Omental fat pad (tissue), 4 donors: ENCODE measurements at places on chromosomes 2 and 18.

GRCh38 chr2:236986524-236987330 lies 99.0 kb upstream of the COPS8 start:
- no peak for DNase-seq

- no peak for DNase-seq
Measured at GRCh38 chr2:112718863-112719370, 1.9 kb upstream of the NT5DC4 start.

- no peak for DNase-seq
Measured at GRCh38 chr2:8575834-8576423, 105.9 kb upstream of the ID2 start.

DNA sequence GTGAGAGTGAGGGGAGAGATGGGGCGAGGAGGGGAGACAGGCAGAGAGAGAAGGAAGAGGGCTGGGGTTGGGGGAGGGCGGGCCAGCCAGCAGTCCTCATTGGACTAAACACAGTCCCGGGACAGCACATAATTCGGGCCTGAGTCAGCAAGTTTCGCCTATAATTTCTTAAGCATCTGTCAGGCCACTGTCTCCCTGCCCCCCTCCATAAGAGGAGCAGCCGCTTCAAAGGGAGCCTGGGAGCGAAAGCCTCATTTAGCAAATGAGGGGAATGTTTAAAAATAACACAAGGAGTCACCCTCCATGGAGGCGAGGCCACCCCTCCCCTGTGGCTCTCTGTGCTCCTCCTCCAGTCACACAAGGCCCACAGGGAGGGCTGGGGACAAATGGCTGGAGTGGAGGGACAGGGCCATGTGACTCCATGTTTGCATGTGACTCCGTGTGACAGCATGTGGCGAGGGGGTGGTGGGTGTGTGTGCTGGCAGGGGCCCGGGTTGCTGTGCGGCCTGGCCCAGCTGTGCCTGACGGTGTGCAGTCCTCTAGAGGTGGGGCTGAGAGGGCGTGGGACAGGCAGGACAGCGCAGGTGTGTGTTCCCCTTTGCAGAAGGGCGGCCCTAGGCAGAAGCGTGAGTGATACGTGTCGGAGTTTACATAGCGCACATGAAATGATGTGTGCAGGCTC lies 162.4 kb downstream of the CELF4 start:
- DNase-seq, result no peak

DNA sequence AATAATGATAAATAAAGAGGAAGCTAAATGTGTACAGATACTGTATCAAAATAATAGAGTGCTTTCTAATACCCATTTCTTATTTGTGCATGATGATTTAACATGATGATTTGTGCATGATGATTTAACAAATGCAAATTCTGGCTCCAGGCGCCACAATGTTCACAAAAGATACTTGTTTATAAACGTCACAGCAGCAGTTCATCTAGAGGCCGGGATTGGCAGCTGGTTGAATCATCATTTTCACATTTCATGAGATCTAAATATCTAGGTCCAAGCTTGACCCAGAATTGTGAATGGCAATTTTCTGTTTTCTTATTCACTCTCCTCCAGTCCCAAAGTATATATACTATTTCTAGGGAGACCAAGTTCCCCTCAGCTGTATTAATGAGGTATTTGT lies 322.0 kb downstream of the SUCLG1 start:
- DNase-seq, result no peak

DNA sequence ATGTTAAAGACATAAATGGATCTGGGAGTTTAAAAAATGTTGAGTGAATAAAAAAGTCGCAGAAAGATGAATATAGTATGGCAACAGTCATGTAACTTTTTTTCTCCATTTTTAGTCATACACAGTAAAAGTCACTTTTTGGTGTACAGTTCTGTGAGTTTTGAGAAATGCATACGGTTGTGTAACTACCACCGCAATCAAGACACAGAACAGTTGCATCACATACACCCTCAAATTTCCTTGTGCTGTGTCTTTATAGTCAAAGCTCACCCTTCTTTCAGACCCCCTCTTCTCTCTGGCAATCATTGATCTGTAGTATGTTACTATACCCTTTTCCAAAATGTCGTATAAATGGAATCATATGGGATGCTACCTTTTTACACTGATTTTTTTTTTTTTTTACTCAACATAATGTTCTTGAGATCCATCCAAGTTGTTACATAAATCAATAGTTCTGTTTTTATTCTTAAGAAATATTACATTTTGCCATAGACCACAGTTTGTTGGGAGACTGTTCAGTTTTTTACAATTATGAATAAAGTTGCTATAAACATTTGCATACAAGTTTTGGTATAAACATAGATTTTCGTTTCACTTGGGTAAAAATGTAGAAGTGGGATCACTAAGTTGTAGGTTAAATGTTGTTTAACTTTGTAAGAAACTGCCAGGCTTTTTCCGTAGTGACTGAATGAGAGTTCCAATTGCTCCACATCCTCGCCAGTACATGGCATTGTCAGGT lies 35.4 kb upstream of the AGFG1 start:
- DNase-seq, result no peak

- DNase-seq, result no peak
Measured at GRCh38 chr2:98870516-98871158, 65.4 kb downstream of the CRACDL start.

DNA sequence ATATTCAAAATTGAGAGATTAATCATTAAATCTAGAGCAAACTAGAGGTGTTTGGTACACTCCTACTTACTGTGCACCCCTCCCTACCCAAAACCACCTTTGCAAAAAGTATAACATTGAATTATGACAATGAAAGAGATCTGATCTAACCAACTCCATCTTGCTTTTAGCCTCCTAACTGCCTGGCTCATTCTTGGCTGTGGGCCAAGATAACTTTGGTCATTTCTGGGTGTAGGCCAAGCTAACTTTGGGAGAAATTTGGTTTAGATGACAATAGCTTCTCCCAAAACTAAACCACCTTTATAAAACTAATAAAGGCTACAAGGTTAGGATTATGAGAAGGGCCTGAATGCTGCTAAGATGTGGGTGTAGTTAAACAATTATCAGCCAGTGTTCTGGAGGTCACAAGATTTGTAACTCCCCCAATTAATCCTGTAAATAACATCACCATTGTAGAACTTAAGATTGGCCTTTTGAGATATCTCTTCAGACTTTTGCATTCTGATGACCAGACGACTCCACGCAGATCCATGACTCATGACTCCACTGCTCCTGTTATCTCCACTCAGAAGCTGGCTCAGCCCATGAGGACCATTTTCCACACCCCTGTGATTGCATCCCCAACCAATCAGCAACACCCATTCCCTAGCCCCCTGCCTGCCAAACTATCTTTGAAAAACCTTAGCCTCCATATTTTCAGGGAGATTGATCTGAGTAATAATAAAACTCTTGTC lies 160.2 kb downstream of the FBXO15 start:
- no peak for DNase-seq

DNA sequence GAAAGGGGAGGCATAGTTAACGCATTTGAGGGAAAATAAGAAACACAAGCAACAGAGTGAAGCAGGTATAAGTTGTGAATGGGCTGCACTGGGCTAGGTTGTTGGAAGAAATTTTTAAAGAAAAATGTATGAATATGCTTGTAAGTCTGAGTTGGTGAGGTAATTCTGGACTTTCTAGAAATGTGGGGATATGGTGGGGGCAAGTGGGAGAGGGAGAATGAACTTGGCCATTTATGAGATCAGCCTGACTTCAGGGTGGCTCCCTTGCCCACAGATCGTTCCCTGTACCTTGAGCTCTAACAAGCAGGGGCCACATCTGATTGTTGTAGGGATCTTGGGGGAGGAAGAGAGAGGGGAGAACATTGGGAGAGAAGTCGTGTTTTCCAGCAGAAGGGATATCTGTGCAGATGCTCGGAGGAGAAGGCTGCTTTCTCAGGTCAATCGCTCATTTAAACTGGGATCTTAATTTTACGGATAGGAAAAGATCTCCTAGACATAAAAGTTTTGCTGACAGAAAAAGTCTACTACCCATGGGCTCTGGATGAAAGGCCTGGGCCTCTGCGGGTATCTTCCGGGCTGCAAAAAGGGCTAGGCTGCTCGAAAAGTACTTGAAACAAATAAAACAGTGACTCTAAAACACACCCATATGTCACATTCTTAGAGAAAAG lies 42.5 kb upstream of the FZD5 start:
- no peak for DNase-seq

- DNase-seq, result no peak
Measured at GRCh38 chr2:50929661-50930060, 102.3 kb downstream of the NRXN1 start.

DNA sequence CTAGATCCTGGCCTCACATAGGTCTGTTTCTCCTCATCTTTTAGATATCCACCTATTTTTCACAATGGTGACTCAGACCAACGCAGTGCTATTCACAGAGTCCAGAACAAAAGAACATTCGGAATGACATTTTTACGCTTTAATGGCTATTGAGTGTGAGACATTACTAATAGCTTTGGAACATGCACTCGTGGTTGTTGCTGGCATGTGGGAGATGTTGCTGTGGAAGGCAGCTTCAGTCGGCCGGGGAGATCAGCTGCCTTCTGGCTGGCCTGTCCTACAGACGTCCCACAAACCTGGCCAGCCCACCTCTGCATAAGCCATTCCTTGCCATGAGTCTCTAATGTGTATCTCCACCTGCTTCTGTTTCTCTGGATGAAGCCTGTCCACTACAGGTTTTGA lies 3.4 kb downstream of the MBP start:
- DNase-seq, result no peak

DNA sequence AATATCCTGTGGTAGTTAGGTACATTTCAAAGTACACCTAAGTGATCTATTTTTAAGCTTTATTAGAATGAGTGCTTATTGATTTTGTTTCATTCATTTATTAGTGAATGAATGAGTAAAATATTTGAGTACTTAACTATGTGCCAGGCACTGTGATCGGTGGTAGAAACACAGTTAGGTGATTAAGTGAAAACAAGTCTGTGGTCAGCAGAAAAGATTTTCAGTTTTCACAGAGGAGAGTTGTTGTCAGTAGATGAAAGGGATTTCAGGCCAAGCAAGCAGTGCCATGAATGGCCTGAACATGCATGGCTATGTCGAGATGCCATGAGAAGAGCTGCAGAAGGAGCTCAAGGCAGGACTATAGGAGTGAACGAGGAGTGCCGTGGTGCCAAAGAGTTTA lies 85.9 kb downstream of the SPTBN1 start:
- DNase-seq, result no peak

- DNase-seq, result no peak
Measured at GRCh38 chr2:6011921-6012320, 319.7 kb downstream of the SOX11 start.

DNA sequence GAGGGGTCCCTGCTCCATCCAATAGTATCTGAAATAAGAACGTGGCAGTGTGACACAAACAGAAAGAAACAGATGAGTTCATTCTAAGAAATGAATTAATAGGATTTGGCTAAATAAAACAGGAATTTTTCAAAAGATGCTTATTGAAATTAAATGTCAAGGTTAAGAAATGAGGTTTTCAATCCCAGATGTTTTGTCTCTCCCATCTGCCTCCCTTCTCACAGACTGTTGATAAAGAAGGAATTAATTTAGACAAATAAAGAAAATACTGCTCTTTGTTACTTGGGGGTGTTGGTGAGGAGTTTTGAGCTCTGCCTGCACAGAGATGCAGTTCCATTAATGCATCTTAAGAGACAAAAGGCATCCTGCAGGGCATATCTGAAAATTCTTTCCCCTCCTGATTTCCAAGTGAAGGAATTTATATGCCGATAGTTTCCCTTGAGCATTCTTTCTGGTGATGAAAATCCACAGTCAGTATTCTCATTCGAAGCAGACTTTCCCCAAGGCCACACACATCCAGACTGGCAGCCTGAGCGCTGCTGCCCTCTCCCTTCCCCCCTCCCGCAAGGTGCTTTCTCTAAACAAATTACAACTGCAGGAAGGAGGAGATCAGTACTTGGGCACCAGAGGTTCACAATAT lies 385.4 kb upstream of the RND3 start:
- no peak for DNase-seq

DNA sequence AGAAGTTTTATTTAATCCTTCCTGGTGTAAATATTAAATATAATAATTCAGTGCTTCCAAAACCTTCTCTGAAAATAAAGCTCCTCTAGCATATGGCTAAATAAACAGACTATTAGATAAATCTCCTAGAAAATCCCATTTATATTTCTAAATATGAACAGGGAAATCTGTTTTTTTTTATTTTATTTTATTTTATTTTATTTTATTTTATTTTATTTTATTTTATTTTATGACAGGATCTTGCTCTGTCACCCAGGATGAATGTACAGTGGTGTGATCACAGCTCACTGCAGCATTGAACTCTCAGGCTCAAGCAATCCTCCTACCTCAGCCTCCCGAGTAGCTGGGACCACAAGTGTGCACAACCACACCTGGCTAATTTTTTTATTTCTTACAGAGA lies 673.5 kb downstream of the IRS1 start:
- no peak for DNase-seq

GRCh38 chr2:123976054-123976648 lies 48.9 kb upstream of the CNTNAP5 start:
- DNase-seq, result no peak

DNA sequence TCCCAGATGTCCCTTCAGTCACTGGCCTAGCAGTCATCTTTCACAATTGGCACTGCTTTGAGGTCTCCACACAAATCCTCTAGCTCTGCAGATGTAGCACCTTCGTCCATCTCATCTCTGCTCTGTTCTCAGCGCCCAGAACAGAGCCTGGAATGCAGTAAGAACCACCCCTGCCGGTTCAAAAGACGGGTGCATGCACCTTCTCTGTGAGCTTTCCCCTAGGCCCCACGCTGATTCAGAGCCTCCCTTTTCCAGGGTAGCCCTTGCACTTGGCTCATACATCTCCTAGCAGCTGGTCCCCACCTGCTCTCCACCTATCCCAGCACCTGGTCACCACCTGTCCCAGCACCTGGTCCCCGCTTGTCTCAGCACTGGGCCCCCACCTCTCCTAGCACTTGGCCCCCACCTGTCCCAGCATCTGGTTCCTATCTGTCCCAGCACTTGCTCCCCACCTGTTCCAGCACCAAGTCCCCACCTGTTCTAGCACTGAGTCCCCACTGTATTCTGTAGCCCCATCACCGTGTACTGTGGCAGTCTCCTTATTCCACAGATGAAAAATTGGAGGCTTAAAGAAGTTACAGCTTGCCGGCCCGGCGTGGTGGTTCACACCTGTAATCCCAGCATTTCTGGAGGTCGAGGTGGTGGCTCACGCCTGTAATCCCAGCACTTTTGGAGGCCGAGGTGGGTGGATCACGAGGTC lies 4.7 kb upstream of the KCNF1 start:
- DNase-seq, result no peak

DNA sequence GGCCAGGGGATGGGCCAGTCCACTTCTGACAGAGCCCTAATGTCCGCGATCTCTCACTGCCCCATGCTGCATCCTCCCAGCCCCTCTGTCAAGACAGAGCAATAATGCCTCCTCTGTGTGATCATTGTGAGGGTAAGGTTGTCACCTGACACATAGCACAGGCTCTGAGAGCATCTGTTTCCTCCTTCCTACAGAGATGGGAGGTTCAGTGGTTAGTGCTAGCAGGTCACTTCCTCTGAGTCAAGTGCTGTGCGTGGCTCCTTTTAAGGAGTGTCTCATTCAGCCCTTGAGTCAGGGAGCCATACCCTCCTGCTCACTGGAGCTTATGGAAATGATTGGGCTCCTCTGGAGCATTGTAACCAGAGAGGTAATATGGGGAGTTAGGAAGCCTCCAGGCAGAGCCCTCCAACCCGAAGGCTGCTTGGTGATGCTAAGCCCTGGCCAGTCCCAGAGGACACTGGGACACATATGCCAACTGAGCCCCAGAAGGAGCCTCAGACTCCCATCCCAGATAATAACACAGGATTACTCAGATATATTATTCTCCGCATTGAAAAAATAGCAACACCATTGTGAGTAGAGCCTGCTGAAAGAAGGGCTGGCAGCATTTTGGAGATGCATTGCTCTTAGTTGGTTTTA lies 189.0 kb downstream of the GALNT1 start:
- DNase-seq, result no peak

- no peak for DNase-seq
Measured at GRCh38 chr2:7045601-7046590, 128.7 kb downstream of the RNF144A start.
